ENCODE measurements at places on chromosomes 2 and 18. TPM values are rescaled to one million over a fixed set of nuclear protein-coding genes. Genes with fewer than 3 reads are reported as not detected.

DNA sequence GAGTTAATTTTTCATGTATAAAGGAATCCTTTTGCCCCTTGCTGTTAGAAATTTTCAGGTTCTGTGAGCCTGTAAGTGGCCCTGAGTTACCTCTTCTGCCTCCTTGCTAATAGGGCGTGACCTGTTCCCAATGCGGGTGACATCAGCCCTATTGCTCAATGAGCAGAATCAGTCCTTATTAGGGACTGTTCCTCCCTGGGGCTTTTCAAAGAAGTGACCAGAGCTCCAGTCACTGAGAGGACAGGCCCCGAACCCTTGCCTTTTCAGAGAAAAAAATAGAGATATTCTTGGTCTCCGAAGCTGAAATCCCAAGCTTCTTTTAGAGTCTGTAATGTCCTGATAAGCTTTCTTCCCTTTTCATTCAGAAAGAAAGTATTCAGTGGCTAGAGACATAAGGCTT, 8.2 kb upstream of the APOB start:
- no peak for DNase-seq

DNA sequence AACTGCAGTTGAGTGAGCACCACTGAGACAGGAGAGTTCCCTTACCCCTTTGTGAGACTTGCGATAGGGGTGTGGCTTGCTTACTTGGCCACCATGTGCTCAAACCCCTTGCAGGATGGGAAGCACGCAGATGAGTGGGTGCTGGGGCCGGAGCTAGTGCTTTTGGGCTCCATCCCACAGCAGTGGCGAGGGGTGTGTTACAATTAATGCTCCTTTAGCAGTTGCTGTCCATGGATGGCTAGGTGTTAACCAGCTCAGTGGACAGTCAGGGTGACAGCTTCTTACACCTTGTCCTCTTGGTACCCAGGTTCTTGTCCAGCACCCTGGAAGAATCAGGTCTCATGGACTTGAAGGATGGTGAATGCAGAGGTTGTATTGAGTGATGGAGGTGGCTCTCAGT, 103.9 kb downstream of the SH3RF3 start:
- DNase-seq, result no peak

GRCh38 chr2:217909156-217909820, 93.5 kb downstream of the TNS1 start:
- no peak for DNase-seq

GRCh38 chr18:72637721-72638120, 93.6 kb upstream of the CBLN2 start:
- no peak for DNase-seq

SP140 gene
- polyA plus RNA-seq, result 1.3 TPM

Data from left renal pelvis (tissue), 4 donors.